ENCODE measurements at places on chromosomes 6 and 20.

DNA sequence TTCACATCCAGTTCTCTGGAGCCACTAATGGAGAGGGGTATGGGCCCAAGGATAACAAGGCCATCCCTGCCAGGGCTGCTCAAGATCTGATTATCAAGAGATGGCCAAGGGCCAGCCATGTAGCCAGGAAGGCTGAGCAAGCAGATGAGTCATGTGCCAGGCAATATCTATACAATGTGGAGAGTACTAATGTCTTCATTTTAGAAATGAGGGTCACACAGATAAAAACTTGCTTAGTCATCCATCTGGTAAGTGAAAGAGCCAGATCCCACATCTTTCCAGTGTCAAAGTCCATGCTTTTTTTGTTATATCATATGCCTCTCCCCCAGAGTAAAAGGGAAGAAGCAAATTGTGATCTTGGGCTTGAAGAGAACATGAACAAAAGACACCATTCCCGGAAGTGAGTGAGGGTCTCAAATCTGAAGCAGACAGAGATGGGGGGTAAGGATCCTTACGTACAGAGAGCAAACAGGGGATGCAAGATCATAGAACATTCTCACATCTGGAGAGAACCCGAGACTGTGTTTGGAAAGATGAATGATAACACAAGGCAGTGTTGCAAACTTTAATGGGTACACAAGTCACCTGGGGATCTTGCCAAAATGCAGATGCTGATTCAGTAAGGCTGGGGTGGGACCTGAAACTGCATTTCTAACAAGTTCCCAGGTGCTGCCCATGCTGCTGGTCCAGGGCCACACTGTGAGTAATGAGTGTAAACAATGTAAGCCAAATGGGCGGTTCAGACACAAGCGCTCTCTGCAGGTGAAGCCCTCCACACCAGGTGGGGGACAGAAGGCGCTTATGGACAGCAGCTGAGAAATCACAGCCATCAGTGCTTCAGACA is 20.0 kb upstream of the GSTA3 start:
- DNase-seq: no peak

GRCh38 chr20:13101706-13102105 is 92.9 kb downstream of the SPTLC3 start:
- DNase-seq: no peak

GRCh38 chr6:167851370-167851952 is 24.8 kb downstream of the AFDN start:
- no peak for DNase-seq

- DNase-seq: peak; percentile 55
These were observed 44.0 kb downstream of the SMPDL3A start for GRCh38 chr6:122833021-122833491.

- DNase-seq: no peak
These were observed 39.2 kb downstream of the PREX1 start for GRCh38 chr20:48788486-48789072.

- DNase-seq: no peak
These were observed 223.9 kb downstream of the PRL start for GRCh38 chr6:22072949-22073348.

- no peak for DNase-seq
These were observed 266.9 kb downstream of the UST start for GRCh38 chr6:149013586-149014344.

DNA sequence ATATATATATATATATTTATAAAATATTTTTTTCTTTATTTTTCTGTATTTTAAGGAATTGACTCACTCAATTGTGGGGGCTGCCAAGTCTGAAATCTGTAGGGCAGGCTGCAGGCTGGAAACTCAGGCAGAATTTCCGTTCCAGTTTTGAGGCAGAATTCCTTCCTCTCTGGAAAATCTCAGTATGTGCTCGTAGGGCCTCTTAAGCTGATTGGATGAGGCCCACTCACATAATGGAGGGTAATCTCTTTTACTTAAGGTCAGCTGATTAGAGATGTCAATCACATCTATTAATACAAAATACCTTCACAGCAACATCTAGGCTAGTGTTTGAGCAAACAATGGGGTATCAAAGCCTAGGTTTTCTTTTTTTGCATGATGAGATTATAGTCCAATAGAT is 244.7 kb upstream of the RNF24 start:
- DNase-seq: no peak

GRCh38 chr20:15565786-15566185 is 1007.5 kb downstream of the KIF16B start:
- no peak for DNase-seq

DNA sequence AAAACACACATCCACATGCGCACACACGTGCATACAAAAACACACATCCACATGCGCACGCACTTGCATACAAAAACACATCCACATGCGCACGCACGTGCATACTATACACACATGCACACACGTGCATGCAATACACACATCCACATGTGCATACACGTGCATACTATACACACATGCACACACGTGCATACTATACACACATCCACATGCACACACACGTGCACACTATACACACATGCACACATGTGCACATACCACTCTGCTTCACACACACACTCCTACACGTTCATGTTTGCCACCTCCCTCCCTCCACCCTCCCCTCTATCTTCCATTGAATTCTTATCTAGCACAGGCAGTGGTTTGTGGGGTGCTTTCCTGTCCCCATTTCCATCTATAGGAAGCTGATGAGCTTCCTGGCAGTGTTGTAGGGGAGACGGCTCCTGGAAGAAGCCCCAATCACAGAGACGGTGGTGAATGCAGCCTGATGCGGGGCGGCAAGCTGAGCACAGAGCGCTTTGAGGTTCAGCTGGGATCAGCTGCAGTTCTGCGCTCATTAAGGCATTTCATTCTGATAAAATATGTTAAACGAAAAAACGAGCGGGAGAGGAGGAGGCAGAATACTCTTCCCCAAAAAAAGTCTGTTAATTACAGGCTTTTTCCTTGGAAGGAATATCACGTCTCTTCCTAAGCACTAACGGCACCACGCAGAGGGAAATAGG is 287.7 kb downstream of the TAF4 start:
- no peak for DNase-seq

- DNase-seq: no peak
These were observed 20.8 kb downstream of the MCM8 start for GRCh38 chr20:5971203-5971602.

- no peak for DNase-seq
These were observed 29.1 kb downstream of the GPX6 start for GRCh38 chr6:28486533-28486932.

DNA sequence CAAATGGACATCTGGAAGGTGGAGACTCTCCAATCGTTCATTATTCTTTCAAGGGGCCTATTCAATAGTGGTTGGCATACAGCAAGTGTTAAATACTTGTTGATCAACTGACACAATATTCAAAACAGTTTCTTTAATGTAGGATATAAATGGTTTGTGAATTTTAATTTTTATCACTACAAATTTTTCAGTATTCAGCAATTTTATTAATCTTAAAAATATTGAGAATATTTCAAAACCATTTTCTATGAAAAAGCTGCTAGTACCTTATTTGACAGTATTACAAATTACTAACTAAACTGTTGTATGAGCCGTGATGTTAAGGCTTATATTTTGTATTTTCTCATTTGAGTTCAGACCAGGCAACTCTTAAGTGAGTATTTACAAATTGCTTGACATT is 32.4 kb downstream of the NCOA7 start:
- no peak for DNase-seq

DNA sequence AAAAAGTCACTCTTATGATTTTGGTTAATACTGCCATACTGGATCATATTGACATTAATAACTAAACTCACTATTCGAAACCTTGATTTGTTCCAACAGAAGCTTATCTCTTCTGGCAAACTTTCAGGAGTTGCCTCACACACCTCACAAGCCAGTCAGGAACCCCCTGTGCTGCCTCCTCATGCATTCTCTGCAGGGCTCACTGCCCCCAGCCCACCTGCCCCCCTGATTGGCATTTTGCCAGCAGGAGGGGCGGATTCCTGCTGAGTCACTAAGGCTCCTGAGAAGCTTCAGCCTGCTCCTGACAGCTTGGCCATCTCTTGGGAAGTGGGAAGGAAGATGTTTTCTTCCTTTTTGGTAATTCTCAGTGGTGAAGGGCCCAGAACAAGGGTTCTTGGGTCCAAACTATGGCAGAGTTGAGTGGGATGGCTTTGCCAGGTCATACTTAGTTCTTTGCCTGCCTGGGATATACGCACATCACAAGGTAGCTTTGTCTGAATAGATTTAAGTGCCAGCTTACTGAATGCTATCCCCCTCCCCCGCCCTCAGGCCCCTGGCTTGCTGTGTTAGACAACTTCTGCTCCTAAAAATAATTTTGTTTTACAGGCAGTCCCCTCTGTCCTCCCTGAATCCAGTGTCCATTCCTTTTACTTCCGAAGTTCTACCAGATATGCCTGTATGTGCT is 31.4 kb downstream of the SLC35F1 start:
- DNase-seq: no peak

- peak; percentile 51 for DNase-seq
These were observed 182.5 kb downstream of the MAFB start for GRCh38 chr20:40506537-40506939.

DNA sequence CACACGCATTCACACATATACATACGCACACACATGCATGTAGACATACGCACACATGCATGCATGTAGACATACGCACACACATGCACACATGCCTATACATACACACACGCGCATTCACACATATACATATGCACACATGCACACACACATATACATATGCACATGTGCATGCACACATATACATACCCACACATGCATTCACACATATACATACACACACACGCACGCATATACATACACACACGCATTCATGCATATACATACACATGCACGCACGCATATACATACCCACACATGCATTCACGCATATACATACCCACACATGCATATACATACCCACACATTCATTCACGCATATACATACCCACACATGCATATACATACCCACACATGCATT is 80.5 kb downstream of the WDR27 start:
- no peak for DNase-seq

GRCh38 chr6:30766461-30767157 is 22.3 kb upstream of the IER3 start:
- no peak for DNase-seq

All from hippocampal formation (tissue), 2 donors.